Sigmoid colon (tissue), 7 donors: ENCODE measurements at places on chromosomes 5 and 9. TPM values are rescaled to one million over a fixed set of nuclear protein-coding genes. Genes with fewer than 3 reads are reported as not detected.
A peak's percentile ranks its signal among the peaks of the same experiment; 100 is the strongest.

DNA sequence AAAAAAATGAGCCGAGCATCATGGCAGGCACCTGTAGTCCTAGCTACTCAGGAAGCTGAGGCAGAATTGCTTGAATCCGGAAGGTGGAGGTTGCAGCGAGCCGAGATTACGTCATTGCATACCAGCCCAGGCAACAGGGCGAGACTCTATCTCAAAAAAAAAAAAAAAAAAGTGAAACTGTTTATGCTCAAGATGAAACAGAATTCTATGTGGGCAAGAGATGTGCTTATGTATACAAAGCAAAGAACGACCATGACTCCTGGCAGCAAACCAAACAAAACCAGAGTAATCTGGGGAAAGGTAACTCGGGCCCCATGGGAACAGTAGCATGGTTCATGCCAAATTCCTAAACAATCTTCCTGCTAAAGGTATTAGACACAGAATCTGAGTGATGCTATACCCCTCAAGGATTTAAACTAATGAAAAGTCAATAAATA, 32.6 kb upstream of the PLAC8L1 start:
- DNase-seq = no peak

DNA sequence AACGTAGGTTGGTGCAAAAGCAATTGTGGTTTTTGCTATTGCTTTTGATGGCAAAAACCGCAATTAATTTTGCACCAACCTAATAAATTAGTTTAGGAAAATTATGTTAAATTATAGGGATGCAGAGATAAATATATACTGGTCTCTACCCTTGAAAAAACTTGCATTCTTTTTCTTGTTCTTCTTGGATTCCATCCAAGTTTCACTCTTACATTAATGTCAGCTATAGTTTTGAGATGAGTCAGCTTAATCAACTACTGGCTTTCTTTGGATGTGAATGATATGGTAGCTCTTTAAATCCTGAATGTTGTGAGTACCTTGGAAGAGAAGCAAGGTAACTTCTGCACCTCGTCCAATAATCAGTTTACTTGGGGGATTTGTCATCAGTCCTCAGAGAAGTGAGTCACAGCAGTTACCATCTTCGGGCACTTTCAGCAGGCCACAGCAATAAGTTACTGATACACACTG, 549.0 kb upstream of the ZNF608 start:
- DNase-seq = no peak

Gene GLRA1
- total RNA-seq = not detected

DNA sequence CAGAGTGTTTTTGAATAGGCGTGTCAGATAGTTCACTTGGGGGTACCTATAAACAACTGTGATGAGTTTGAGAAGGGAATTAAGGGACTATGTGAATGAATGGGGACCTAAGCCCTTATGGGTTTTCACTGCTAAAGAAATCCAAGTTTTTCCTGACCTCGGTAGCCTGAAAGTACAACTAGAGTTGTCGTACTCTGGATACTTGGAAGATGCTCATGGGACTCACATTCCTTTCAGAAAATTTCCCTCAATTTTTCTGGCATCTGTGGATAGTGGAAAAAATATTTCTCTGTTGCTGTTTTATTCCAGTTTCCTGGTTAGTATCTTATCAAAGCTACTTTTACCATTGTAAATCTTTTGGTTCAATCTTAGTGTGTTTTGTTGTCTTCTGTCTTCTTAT, 1112.3 kb upstream of the SEMA6A start:
- DNase-seq = no peak

DNA sequence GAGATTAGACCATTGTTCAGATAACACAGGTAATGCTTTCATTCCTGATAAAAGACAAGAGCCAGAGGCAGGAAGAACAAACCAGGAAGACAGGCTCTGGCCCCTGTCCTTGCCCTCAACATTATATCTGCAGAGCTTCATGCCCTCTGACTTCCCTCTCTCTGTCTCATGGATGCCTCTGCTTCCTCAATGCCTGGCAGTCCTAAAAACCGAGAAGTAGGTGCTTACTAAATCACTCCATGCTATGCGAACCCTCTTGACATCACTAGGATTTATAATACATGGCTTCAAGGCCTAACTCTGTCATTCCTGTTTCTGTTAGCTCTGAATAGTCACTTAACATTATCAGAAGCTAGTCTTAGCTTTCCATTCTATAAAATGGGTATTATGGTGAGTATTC, 117.8 kb downstream of the TLR4 start:
- no peak for DNase-seq

DNA sequence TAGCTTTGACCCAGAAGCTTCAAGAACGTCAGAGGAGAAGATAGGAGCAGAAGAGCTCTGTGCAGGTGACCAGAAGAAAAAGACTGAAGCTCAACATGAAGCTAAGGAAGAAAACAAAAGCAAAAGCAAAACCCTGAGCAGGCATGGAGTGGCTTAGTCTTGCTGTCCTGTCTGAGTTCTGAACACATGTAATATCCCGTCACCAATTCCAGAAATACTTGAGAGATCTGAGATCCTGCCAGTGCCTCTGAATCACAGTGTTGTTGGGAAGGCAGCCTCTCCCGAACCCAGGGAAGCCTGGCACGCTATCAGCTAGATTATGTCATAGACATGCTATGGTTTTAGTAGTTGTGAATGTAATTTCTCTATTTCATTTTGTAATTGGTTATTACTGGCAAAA, 235.7 kb downstream of the ICE1 start:
- peak; percentile 75 for DNase-seq

DNA sequence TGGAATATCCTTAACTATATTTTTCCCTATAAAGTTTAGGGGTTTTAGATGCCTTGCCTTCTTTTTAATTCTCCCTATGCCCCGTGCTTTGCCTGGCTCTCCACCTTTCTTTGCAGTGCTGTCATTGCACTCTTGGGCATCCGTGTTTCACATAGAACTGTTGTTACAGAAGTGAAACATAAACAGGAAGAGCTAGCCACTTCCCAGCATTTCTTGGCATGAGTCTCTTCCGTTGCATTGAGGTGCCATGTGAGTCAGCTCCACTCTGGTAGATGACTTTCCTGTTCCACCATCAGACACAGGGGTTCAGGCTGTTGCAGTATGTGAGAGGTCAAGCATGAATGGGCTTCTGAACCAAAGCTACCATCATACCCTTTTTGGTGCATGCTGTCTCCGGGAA, 73.4 kb downstream of the ANGPTL2 start:
- peak; percentile 72 for DNase-seq

DNA sequence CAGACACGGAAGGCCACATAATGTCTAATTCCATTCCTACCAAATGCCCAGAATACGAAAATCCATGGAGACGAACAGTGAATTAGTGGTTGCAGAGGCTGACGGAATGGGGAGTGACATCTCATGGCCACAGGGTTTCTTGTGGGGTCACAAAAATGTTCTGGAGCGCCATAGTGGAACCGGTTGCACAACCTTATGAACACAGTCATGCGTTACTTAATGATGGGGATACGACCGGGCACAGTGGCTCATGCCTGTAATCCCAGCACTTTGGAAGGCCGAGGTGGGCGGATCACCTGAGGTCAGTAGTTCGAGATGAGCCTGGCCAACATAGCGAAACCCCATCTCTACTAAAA, 26.0 kb upstream of the TTLL11 start:
- no peak for DNase-seq

DNA sequence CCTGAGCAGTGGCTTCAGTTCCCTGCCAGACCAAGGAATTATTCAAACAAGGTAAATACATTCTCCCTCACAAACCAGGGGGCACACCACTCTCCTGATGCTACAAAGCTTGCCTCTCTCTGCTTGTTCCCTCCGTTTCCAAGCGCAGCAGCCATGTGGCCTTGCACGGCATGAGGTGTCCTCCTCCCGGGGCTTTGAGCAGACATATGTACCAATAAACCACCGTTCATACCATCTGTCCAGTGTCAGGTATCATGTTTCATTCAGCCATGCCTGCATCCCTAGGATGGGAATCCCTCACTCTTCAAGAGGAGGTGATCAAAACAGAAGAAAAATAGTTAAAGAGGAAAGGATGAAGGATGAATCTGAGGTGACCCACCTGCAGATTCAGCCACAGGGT, 282.7 kb downstream of the ENC1 start:
- no peak for DNase-seq

GRCh38 chr5:1553539-1554409, 30.0 kb upstream of the LPCAT1 start:
- peak; percentile 58 for DNase-seq
